EH (cell line): ENCODE measurements at places on chromosomes 3 and 15.

GRCh38 chr3:151434151-151434890, 26.5 kb downstream of the IGSF10 start:
- peak; percentile 90 for DNase-seq

GRCh38 chr3:21017115-21017852, 733.7 kb downstream of the ZNF385D start:
- DNase-seq = no peak

DNA sequence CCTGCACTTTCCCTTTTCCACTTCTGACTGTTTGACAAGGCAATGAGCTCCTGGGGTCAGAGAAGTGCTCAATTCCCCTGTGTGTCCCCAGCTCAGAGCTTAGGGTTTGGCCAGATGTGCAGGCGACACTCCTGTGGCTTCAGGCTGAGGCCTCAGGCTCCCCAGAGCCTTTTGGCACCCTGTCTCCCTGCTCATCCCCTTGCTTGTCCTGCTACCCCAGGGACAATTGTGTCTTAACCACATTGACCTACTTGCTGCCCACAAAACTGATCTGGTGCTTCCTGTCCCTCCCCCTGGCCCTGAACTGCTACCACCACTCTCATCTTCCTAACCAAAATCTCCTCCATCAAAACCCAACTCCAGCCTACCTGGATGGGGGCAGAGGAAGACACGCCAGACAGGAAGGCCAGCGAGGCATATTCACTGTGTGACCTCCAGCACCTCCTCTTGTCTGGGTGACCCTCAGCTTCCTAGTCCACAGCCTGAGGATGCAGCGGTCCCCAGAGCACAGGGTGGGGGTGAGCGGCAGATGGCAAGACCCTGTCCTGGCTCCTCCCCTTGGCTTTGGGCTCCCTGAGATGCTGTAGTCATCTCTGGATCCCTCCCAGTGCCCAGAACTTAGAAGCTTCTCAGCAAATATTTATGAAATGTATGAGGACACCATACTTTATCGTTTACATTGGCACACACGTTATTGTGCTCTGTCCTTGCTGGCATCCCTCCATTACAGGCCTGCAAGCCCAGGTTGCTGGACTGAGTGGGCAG, 98.9 kb upstream of the SLC6A6 start:
- DNase-seq = peak; percentile 60

- DNase-seq = no peak
Measured at GRCh38 chr15:26352909-26353308, 420.0 kb downstream of the GABRB3 start.

DNA sequence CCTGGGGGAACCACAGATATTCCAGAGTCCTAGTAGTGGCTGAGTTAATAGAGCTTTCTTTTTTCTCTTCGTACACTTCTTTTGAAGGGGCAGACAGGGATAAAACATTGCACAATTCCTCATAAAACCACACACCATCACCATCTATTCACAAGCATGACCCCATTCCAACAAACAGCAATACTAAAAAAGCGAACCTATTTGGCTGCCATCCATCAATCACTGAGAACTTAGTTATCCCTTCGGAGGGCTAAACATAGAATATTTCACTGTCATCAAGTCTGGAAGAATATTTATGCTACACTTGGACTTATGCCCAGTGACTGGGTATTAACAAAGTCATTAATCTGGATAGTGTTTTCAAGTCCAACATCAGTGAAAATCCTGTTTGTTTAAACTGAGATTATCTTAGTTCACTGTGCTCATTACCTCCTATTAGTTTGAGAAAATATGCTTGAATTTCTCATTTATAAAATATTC, 80.3 kb upstream of the PRTG start:
- DNase-seq = peak; percentile 87

DNA sequence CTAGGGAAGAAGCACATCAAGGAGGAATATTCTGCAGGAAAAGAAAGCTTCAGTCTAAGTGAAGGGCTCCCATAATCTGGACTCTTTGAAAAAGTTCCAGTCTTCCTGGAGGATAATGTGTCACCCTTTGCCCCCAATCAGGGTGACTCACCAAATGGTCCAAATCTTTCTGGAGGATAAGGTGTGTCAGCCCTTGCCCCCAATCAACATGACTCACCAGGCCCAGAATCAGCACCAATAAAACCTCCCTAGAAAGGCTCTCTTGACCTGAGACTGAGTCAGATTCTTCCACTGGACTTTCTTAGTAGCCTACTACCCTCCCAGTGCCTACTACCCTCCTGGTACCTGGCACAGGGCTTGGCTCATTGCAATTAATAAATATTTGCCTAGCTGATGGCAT, 9.5 kb upstream of the ARL14 start:
- DNase-seq = peak; percentile 73

DNA sequence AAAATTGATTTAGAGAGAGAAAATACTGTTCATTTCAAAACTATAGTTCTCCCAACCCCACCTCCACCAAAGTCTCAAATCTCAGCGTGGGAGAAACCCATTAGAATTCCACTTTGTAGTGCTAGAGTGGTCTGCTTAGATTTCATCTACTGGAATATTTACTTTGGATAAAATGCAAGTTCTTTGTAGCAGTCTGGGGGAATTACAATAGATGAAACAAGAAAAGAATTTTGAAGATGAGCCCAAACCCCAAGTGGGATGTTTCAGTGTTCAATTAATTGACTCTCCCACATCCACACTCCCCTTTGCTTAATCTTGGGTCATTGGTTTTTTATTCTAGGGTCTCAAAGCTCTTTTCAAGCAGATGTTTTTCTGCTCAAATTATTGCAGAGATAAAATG, 97.8 kb downstream of the RPL22L1 start:
- DNase-seq = no peak
